ENCODE measurements at places on chromosomes 1 and 21.

DNA sequence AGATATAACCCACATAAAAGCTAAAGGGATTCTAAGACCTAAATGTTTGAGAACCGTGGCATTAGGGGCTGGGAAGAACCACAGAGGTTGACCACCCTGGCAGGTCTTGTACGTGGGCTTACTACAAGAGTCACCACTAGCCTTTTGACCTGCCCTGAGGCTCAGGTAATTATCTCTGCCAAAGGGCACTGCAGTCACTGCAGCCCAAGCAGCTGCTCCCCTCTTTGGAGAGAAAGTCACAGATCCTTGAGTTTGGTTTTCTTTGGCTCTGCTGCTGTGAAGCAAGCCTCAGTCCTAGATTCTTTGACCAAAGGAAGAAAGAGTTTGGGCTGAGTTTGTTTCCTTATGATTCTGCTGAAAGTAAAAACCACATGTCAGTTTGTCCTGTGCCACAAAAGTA lies 11.6 kb downstream of the PARK7 start:
- DNase-seq, result no peak

DNA sequence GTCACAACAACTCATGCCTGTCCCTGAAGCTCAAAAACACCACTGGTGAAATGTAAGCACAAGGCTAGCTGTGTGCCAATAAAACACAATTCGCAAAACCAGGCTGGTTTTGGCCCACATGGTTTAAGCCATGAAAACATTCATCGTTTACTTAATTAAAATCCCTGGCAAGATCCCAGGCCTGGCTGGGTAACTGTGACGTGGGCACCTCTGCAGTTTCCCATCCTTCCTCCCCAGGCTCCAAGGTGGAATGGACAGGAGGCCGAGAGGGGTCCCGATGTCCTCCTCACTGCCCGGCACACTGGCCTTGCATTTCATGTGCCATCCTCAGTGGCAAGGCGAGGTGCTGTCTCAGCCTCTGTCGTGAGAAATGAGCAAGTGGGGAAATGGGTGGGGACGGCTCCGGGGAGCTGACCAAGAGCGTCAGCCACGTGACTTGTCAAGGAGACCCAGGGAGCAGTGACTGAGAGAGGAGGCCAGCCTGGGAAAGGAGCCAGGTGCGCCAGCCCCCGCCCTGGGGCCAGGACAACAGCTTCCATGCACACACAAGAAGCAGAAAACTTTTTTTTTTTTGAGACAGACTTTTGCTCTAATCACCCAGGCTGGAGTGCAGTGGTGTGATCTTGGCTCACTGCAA lies 153.1 kb upstream of the RAB4A start:
- no peak for DNase-seq

DNA sequence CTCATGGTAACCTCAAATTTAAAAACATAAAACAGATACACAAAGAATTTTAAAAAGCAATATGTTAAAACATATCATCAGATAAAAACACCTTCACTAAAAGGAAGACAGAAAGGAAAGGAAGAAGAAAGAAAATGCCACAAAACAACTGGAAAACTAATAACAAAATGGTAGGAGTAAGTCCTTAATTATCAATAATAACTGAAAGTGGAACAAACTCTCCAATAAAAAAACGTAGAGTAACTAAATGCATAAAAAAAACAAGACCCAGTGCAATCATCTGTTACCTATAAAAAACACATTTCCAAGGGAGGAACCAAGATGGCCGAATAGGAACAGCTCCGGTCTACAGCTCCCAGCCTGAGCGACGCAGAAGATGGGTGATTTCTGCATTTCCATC lies 47.1 kb upstream of the ACADM start:
- no peak for DNase-seq

GRCh38 chr1:3828391-3828790 lies 28.6 kb downstream of the CEP104 start:
- no peak for DNase-seq

- DNase-seq, result no peak
Observed at GRCh38 chr21:33058527-33058926, 11.4 kb upstream of the OLIG1 start.

Measured in neuronal stem cell (in vitro differentiated cells).